ENCODE measurements at places on chromosomes 5 and 9.

GRCh38 chr9:94096819-94097577, 12.7 kb downstream of the PTPDC1 start:
- no peak for DNase-seq

GRCh38 chr5:93911609-93912008, 170.2 kb upstream of the POU5F2 start:
- DNase-seq, result no peak

- no peak for DNase-seq
These were observed 177.9 kb downstream of the MACROH2A1 start for GRCh38 chr5:135221187-135221473.

- no peak for DNase-seq
These were observed 9.4 kb upstream of the C5orf15 start for GRCh38 chr5:133977858-133978257.

DNA sequence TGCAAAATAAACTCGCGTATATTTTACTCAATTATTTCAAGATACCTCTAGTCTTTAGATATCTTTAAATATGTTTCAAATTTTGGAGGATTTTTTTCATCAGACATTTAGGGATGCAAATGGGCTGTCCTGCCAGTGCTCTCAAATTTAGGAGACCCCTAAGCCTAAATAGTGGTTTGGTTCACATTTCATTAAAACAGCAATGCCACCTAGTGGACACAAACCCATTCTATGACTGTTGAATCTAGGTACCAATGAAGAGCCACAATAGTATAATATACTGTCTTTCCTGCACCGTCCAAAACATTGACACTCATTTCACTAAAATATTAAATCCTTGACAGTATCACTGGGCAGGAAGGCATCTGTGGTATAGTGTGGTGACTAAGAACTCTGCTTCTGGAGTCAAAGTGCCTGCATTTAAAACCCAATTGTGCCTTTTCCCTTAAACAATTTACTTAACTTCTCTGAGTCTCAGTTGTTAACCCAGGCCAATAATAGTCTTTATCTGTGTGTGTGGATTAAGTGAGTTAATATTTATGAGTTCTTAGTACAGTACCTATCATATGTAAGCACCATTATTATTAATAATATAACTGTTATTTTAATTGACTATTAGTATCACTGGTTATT, 148.0 kb downstream of the RORB start:
- no peak for DNase-seq

DNA sequence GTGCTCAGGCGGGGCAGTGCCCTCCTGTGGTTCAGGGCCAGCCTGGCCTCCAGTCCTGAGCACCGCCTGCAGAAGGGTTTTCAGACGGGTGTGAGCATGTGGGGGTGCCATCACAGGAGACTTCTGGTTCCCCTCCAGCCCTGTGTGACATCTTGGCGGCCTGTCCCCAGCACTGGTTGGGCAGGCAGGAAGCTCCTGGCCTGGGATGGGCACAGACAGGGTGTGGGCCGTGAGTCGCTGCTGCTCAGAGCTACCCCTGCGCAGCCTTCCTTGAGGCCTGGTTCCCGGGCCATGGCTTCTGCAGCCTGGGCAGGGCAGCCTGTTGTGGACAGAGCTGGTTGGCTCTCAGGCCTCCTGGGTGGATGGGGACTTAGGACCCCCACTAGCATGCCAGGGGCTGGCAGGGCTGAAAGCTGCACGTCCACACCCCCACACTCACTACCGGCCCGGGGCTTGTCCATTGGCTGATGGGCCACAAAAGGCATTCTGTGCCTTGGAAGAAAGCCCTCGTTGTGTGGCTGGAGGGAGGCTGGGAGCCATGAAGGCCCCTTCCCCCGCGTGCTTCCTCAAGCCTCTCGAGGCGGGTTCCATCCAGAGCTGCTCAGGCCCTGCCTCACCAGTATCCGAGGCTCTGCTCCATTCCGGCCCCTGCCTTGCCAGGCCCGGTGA, 58.7 kb downstream of the RXRA start:
- DNase-seq, result no peak

All from activated T-cell treated with anti-CD3 and anti-CD28 coated beads for 1 hour (primary cell).